Prostate gland (tissue), 2 donors: ENCODE measurements at places on chromosomes 4 and X. TPM values are rescaled to one million over a fixed set of nuclear protein-coding genes. Genes with fewer than 3 reads are reported as not detected.

GRSF1 gene
- total RNA-seq: 58.3 TPM

ATP1B4 gene
- total RNA-seq: not detected

PTPN13 gene
- total RNA-seq: 24.6 TPM

CLGN gene
- 20.7 TPM for total RNA-seq

GLRA3 gene
- total RNA-seq: not detected

MSX1 gene
- total RNA-seq: 4.2 TPM

SLC34A2 gene
- total RNA-seq: 1.2 TPM

ZXDB gene
- 14.4 TPM for total RNA-seq

SYTL4 gene
- total RNA-seq: 39.3 TPM

TENM3 gene
- total RNA-seq: 52.3 TPM

TMEM271 gene
- total RNA-seq: 0.91 TPM

UGT2A1 gene
- total RNA-seq: not detected

PNCK gene
- total RNA-seq: 8.5 TPM

GRCh38 chr4:163726641-163727040 lies 232.2 kb downstream of the TMA16 start:
- DNase-seq: no peak

DNA sequence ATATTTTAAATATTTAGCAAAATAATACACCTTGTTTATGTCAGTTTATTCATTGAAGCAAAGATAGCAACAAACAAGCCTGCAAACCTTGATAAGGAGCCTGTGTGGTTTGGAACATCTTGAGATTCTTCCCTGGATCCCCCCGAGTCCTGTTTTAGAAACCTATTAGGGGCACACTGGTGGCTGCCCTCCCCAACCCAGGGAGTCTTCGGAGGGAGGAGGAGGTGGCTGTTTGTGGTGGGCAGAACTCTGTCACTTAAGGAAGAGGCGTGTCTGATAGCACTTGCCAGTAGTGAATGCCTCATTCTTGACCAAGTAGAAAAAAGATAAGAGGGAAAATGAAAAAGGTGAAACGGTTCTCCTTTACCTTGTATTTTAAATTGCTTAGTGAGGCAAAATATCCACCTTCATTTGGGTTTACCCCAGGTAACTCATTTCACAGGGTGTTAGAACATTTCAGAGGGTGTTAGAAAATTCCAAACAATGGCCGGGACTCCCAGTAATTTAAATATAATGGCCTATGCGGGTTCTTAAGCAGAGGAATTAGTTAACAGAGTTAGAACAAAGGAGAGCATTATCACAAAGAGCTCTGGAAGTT lies 10.4 kb downstream of the KIT start:
- no peak for DNase-seq

GRCh38 chr4:175916626-175917351 lies 104.7 kb upstream of the GPM6A start:
- no peak for DNase-seq

DNA sequence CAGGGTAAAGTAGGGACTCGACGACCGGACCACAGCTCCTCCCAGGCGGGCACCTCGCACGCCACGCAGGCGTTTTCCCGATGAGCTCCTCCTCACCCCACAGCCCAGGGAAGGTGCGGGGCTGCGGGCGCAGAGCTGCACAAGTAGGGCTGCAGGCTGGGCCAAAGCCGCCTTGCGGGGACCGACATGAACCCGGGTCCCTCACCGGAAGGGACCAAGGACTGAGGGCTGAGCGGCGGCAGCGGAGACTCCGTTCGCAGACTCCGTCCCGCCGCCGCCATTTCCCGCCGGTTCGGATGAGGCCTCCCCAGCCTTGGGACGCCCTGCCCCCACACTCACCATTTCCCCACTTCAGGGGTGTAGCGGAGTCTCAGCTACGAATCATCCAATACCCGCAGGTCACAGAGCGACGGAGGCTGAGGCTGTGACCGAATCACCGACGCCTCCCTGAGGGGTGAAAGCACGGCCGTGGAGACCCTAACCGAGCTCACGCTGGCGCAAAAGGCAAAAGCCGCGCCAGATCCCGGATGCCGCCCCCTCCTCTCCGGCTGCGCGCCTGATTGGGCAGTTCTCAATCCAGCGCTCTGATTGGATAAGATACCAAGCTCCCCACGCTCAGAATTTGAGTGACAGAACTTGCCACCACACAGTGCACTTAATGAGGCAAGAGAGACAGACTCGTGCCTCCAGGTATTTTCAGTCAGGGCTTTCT lies at the start of gene ZNF732:
Gene ZNF732, minus strand, starts transcription at position 506 of the 712 bp plus-strand sequence. Its CDS starts 164 bp downstream, at position 342.
- peak; percentile 36 for DNase-seq

DNA sequence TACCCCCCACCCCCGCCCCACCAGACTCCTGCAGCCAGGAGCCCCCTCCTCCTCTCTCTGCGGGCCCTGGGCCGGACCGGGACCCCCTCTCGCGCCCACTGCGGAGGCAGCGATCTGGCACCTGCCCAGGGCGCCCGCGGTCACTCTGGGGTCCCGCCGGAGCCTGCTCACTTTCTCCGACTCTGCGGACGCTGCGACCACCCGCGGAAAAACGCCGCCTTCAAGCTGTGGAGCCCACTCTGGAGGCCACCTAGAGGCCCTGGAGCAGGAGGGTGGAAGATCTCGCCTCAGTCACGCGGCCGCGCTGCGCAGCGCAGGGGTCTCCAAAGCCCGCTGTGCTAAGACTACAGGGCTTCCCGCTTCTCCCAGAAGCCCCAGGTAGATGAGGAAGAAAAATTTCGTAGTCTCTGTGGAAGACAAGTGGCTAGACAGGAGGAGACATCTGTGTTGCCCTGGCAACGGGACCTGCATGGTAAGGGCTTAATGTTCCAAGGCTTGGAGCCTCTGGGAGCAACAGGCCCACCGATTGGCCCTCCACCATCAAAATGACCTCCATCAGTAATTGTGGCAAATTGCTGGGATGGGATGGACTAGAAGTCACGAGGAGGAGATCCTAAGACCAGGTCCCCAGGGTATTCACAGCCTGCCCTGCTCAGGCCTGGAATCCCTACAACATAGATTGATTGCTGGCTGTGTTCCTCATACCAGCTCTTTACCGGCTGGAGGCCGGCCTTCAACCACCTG lies at the start of gene PNMA6F:
Gene PNMA6F, minus strand, starts transcription at position 387 of the 744 bp plus-strand sequence. CDS start 1,093 bp downstream, outside the sequence.
- no peak for DNase-seq

GRCh38 chr4:150573534-150573933 lies 8.4 kb upstream of the MAB21L2 start:
- DNase-seq: no peak

DNA sequence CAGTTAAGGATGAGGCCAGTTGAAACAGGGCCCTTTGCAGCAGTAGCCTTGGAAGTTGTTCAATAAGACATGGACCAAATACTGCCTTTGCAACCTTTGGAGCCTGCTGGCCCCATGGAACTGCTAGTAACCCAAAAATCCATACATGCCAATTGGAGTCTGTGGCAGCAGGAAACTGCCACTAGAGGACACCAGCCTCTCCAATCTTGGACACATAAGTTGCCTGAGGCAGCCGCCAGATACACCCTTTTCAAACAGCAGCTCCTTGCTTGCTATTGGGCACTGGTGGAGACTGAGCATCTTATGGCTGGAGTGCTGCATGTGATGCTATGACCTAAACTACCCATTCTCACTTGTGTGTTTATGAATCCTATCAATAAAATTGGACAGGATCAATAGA lies 14.8 kb upstream of the LAP3 start:
- DNase-seq: no peak

DNA sequence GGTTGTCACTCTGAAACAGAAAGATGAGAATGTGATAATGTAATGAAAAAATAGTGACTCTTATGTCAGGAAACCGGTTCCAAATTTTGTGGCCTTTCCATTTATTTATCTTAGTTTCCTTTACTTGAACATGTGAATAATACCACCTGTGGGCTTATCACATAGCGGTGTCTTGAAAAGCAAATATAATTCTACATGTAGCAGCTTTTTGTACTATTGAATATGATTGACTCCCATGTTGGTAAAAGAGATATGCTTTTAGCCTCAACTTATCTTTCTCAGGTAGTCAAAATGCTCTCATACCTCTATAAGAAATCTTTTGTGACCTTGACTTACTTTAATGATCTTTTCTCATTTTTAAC lies 12.0 kb downstream of the PRDM8 start:
- no peak for DNase-seq

- DNase-seq: no peak
These were observed 3.8 kb downstream of the HSD17B11 start for GRCh38 chr4:87387237-87387636.

DNA sequence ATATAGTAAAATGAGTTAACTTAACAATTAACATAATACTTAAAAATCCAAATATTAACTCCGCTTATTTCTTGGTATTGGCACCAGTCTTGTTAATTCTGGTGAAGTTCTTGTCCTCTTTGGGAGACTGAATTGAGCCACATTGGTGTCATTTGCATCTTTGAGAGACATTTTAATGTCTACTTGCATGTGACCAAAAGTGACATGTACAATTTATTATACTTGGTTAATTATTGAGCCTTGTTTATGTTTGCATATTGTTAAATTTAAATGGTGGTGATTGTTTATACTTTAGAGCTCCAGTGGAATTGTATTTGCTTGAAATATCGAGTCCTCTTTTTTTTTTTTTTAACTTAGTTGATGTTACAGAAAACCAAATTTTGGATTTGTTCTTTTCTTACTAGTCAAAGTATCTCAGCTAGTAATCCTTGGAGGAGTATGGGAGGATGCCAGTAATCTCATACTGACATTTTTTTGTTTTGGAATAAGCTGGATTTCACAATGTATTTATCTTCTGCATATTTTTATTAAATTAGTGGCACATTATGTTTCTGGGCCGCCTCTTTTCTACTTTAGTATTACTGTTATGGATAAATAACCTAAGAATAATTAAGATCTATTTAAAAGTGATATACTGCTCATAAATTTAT lies 3.9 kb downstream of the SPCS3 start:
- DNase-seq: no peak

DNA sequence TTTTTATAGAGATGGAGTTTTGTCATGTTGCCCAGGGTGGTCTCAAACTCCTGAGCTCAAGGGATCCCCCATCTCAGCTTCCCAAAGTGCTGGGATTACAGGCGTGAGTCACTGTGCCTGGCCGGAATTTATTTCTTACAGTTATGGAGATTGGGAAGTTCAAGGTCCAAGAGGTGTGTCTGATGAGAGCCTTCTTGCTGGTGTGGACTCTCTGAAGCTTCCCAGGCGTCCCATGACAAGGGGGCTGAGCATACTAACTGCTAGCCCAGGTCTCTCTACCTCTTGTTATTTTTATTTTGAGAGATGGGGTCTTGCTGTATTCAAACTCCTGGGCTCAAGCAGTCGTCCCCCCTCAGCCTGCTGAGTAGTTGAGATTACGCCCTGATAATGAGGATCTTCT lies 2.9 kb upstream of the NSD2 start:
- DNase-seq: no peak

DNA sequence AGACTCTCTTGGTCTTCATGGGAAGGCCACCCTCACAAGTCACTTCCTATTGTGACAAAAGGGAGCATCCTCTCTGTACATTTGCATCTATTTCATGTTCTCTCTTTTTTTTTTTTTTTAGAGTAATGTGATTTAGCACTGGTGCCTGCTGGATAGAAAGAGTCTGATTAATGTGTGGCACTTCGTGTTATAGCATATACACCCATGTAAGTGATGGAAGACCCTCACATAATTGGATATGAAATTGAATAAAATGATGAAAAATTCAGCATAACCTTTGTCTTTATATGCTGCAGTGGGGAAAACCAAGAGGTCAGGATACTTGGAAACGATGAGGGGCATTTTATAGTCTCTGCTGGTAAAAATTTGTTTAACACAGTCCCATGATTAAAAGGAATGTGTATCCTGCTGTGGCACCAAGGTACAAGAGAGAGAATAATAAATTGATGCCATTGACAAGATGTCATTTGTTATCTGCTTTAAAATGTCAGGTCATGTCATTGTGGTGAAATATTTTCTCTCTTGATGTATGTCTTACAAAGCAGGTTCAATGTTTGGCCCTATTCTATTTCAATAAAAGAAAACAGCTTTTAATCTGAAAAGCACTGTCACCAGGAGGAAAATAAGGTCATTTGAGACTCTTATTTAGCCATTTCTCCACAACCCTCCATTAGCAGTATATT lies 1115.4 kb downstream of the STPG2 start:
- DNase-seq: no peak

GRCh38 chr4:141375855-141376254 lies 155.2 kb downstream of the ZNF330 start:
- no peak for DNase-seq

DNA sequence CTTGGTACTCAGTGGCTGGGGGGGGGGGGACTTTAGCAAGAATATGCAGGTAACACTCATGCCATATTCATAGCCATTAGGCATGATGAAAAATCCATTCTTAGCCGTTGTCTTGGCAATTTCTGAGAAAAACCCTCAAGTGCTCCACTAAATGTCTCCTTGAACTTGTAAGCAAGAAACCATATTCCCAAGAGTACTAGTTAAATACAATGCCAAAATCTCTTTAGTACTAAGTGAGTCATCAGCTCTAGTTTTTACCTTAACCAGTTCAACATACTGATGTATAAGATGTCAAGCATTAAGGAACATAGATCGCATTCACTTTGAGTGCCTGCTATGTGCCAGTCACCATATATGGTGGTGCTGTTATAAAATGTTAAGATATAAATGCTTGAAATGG lies 27.5 kb downstream of the UBE2D3 start:
- DNase-seq: no peak

DNA sequence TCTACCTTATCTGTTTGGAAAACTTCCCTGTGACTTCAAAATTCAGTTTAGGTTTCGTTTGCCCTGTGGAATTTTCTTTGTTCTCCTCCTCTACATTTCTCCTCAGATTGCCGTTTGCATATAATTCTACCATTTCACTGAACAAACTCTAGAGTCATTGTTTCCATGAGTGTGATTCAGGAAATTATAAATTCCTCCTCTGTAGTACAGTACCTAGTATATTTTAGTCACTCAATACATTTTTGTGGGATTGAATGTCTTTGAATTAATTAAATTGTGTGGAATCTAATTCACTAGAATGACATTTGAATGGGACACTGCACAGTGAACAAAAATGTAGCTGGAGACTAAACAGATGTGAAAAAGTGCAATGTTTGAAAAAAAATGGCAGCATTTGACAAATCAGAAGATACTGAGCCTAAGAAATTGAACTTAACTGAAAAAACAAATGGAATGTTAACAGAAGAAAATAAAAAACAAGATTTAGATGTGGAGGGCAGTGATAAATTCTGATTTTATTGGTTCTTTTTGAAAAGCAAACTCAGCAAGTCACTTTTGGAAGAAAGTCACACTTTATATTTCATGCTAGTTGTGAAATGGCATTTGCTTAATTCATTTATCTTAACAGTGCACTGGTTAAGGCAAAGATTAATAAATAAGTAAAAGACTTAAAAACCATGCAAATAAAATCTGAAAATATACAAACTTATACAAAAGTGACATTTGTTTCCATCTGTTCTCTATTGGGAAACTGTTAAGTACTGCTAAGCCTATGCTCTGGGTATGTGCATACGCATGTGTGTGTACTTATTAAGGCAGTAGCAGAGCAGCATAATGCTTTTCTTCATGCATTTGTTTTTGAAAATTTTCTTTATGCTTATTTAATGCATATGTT lies 512.3 kb downstream of the FAT4 start:
- no peak for DNase-seq

DNA sequence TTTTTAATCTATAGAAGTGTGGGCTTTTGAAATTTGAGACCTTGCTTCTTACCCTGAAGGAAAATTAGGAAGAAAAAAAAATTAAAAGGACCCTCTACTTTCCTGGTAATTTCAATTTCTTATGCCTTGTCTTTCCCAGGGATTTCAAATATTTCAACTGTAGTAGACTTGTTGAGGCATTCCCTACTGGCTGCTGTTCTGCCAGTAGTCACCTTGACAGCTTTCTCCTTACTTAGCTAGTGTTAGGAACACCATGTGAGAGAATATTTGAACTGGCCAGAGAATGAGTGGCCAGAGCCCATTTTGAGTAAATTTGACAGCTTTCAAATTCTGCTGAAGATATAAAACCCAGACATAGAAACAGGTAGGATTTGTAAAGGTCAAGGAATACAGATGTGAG lies 24.0 kb upstream of the GBA3 start:
- no peak for DNase-seq
